ENCODE measurements at places on chromosomes 1 and 21.

DNA sequence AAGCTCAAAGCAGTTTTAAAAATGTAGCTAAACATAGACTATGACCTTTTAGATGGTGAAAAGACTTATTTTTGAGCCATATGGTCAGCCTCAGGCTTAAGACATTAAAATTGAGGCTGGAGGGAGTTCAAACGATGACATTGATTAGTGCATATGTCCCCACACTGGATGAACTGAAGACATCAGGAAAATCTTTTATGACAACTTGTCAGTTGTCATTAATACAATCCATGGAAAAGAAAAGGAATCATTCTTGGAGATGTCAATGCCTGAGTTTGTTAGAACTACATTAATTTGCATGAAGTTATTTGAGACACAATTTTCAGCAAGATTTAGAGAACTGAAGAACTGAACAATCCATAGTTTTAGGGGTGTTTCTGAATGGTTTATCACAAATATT lies 349.9 kb downstream of the COL11A1 start:
- DNase-seq: no peak

DNA sequence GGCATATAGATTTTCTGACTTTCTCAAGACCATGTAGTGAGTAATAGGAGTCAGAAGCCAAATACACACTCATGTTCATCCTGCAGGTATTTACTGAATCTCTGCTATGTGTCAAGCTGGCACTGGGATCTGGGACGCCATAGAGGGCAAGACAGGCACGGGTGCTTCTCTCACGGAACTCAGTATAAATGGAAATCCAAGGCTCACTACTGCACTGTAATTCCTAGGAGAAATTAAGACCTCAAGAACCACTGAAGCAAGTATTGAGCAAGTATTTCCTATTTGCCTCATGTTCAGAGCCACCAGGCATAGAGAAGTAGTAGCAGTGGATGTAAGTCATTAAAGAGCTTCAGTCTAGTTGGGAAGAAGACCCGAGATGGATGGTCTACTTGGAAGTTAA lies 38.9 kb downstream of the EIF2D start:
- no peak for DNase-seq

GRCh38 chr1:7373251-7373650 lies 397.8 kb upstream of the VAMP3 start:
- DNase-seq: no peak

GRCh38 chr1:234718496-234719453 lies 108.8 kb upstream of the IRF2BP2 start:
- no peak for DNase-seq

DNA sequence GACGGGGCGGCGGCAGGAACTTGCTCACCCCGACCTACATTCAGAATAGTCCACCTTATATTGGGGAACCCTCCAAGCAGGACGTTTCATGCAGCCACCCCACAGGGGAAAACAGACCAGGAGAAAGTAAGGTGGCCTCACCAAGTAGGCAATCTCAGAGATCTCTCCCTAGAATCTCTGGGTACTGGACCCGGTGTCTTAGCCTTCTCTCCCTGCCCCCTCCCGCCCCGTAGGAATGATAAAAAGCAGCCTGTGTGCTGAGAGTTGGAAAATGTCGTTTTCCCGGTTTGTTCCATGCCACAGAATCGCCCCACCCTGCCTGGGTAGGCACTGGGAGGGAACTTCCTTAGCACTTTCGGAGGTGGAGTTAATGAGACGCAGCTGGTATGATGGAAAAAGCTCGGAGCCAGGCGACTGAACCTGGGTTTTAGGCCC lies 789 bp upstream of the PTPN14 start:
- DNase-seq: no peak

GRCh38 chr1:9441451-9442133 lies 97.7 kb upstream of the SLC25A33 start:
- DNase-seq: no peak

DNA sequence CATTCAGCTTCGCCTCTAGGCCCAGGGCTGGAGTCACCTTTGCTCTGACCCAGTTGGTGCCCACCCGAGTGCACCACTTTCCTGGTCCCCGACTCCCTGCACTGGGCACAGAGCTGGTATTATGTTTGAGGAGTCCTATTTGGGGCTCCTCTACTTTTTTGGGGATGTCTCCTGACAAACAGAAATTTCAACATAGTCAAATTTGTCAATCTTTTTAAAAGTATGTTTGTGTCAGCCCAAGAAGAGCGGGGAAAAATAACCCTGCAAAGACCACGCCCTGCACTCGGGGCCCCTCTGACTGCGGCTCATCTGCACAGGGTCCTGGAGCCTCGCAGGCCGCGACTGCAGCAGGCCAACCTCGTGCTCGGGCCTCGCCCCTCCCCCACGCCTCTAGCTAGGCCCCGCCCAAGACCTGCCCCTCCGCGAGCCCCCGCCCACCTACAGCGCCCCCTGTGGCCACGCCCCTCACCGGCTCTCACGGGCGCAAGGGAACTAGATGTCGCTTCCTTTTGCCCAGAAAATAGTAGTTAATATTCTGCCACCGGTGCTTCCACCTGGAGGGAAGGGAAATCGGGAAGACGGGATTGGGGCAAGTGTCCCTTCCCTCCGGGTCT lies 11.4 kb downstream of the FAM229A start:
- peak; percentile 60 for DNase-seq

GRCh38 chr1:43600033-43601020 lies 49.6 kb upstream of the KDM4A start:
- no peak for DNase-seq

- no peak for DNase-seq
These were observed 34.2 kb downstream of the CAMTA1 start for GRCh38 chr1:6819246-6820040.

DNA sequence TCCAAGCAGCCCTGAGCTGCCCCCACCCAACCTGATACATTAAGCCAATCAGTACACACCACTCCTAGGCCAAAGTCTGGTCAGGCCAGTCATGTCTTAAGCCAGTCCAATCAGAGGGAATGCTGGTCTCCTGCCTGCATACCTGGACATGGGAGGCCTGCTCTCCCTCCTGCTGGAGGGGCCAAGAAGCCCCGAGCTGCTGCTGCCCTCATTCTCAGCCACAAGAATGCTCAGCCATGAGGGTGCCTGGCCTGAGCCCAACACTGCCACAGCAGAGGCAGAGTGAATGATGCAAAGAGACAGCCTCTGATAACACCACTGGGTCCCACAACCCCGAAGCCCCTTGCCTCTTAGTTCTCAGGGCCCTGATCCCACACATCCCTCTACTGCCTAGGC lies 23.0 kb downstream of the CHD5 start:
- no peak for DNase-seq

- no peak for DNase-seq
These were observed 3.0 kb upstream of the SYT6 start for GRCh38 chr1:114156538-114157274.

GRCh38 chr1:39590546-39590945 lies 14.0 kb upstream of the PABPC4 start:
- no peak for DNase-seq

- DNase-seq: no peak
These were observed 6.6 kb downstream of the WDR77 start for GRCh38 chr1:111442457-111442856.

DNA sequence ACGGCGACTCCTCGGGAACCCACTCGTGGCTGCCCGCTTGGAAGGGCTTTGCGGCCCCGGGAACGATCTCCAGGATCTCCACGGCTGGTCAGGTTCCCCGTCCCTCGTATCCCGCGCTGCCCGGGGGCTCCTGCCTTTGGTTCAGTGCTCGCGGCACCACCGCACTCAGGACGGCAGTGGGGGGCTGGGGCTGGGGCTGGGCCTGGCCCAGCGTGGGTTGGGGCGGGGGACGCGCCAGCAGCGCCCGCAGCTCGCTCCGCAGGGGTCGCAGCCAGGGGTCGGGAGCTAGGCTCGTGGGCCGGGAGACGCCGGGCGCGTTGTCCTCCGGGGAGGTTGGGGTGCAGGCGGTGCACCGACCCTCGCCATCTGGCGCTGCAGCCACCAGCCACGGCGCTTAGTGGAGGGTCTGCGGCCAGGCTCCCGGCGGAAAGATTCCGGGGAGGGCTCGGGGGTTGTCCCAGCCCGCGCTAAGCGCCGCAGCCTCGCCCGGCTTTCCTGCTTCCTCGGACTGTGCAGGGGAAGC lies 8.9 kb downstream of the SIM2 start:
- DNase-seq: no peak

DNA sequence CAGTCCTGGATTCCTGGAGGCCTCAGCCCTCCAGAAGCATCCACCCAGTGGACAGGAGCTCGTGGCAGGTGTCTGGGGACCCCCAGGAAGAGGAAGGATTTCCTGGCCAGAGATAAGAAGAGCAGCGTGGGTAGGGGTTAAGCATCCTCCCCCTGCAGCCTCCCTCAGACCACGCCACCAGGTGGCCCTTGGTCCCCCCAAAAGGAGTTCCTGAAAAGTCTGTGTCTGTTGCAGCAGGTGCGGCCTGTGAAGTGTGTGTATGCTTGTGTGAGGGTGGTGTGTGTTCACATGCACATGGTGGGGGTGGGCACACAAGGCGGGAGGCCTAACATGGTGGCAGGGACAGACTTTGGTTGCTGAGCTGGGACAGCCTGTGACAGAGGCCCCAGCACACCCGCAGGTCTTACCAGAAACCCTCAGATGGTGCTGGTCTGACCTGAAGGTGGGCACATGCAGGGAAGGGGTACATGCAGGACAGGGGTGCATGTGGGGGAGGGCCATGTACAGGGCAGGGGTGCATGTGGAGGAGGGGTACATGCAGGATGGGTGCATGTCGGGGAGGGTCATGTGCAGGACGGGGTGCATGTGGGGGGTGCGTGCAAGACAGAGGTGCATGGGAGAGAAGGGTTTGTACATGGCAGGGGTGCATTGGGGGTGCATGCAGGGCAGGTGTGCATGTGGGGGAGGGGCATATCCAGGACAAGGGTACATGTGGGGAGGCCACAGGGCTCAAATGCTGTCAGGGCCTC lies 18.2 kb upstream of the RUNX3 start:
- no peak for DNase-seq

GRCh38 chr21:17348357-17348756 lies 164.5 kb upstream of the CXADR start:
- DNase-seq: no peak

DNA sequence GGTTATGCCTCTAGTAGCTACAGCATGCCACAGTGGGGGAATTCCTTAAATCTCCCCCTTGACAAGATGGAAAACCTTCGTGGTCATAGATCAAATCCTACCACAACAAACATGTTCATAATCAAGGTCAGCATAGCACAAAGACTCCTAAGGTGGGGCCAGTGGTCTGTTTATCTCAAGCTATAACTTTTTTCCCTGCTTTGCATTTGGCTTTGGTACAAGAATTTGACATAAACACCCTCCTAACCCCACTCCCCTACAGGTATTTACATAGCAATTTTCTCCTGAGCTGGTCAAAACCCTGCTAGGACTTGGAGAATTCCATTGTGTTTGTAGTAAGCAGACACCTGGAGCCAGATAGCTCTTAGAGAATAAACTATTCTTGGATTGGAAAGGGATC lies 58.5 kb downstream of the HIVEP3 start:
- no peak for DNase-seq

All from stimulated activated CD8-positive, alpha-beta memory T cell treated with anti-CD3 and anti-CD28 coated beads, Interleukin-12 subunit alpha, Interleukin-12 subunit beta, amount 100 ng/mL, for 4 hours (primary cell).